ENCODE measurements at places on chromosomes 12 and 14.
A peak's percentile ranks its signal among the peaks of the same experiment; 100 is the strongest.

- peak; percentile 38 for DNase-seq
These were observed 18.0 kb downstream of the GPRC5A start for GRCh38 chr12:12909228-12909994.

DNA sequence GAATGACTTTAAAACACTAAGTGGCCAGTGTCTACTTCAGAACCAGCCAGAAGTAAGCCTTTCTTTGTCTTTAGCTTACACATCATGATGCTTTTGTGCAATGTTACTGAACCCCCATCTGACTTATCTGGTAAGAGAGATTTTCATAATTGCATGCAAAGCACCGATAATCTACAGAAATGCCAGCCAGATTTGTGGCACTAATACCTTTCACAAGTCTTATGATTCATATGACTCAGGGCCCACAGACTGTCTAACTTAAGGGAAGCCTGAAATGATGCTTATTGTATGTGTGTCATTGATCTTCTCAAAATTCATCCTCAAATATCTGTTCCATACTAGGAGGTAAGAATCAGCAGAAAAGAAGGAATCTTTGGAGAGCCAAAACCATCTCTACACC is 18.0 kb downstream of the IGF1 start:
- no peak for DNase-seq

DNA sequence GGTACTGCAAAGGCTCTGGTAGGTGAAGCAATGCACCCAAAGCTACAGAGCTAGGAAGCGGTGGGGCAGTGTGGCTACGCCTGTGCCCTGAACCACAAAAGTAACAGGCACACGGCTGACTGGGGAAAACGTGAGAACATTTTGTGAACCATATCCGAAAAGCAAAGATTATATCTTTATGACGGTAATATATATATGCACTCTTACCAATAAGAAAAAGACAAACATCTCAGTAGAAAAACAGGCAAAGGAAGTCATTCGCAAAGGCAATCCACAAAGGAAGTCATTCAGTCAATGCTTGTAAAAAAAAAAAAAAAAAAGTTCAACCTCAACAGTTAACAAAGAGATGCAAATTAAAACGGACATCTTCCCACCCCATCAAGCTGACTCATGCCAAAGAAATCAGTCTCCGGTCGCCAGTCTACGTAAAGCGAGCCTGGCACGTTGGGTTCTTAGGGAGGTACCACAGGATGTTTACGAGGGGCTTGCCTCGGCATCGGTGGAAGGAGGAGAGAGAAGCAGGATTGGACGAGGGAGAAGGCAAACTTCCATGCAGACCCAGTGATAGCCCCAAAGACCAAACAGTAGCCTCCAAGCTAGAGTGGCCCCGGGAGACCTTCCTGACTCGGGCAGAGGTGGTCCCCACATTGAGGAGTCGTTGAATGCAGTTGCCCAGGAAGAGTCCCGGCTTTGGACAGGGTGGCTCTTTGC is 39.4 kb upstream of the PPP2R5C start:
- DNase-seq, result no peak

DNA sequence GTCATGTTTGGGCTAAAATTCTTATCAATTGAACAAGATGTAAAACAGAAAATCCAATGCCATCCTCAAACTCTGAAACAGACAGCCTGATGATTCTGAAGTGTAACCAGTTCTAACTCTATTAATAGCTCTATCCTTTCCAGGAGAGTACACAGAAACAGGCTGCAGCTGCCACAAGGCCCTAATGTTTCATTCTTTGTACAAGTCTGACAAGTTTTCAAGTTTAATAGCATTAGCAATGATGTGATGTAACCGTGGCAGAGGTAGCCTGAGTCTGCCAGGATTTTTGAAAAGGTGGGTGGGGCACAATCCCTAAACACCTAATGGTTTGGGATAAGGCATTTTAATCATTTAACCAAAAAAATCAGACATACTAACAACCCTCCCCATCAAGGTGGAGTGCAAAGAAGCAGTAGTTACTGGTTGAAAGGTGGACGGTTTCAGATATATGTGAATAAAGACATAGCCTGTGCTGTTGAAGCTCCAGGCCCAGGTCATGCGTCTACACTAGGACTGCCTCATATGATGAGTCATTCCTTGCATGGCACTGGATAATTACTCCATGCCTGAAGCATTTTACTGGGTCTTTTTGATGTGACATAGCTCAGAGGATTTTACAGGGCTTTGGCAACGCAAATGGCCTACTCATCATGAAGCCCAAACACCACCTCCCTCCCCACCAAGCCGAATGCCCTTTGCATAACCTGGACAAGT is 145.1 kb upstream of the GRIP1 start:
- no peak for DNase-seq

DNA sequence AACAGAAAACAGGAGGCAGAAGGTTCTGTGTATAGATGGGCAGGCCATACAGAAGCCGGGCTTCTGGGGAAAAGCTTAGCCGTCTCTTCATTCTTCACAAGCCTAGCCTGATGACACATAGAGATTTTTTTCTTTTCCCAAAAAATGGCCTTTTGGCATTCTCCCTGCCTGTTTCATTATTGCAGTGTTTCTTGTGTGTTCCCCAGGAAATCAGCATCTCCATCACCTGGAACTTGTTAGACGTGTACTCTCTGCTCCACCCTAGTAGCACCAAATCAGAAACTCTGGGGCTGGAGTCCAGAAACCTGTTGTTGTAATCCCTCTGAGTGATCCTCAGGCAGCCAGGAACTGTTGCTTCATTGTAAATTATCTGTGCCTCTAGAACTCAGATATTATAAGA is 388.1 kb downstream of the CCDC91 start:
- no peak for DNase-seq

DNA sequence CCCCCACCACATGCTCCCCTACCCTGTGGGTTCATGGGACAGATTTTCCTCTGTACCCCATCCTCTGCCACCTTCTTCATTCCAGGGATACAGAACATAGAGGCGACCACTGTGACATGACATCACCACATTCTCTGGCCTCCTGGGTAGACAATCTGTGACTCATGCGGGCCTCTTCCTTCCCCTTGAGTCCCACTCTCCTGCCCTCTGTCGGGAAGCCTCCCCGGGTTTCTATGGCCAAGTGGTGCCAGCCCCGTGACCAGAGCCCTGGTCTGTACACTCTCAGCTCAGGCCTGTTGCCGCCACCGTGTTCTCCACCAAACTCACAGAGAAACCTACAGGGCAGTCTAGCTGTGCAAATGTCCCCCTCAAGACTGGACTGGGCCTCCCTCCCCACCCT is 8.0 kb downstream of the CLMN start:
- DNase-seq, result no peak

DNA sequence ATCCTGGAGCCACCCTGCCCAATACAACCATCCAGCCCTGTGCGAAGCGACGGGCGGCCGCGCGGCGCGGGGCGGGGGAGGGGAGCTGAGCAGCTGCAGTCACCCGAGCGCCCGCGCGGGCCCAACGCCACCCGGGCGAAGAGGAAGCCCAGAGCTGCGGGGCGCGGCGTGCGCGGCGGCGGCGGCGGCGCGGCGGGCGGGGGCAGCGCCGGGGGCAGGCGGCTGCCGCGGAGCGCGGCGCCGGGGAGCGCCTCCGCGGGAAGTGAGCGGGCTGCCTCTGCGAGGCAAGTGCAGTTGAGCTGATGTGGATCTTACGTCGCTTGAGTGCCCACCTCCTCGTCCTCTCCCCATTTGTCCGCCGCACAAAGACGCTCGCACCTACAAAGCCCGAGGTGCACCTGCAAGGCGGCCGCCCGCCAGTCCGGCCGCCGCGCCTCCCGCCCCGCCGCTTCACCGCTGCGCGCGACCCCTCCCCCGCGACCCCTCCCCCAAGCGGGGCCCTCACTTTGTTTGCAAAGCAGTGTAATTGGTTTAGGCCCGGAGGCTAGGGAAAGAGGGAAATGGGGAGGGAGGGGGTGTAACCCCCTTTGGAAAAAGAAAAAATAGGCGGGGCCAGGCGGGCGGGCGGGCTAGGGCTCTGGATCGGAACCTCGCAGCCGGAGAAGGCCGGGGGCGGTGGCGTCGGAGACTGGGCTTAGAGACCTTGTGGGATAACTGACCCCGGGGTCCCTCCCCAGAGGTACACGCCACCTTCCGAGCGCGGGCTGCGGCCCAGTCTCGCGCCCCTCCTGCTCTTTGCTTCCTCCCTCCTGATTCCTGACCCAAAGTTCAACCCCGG is at the start of the genes FOXA1 and TTC6:
FOXA1 (minus strand) TSS at position 279 of the 838 bp plus-strand sequence; CDS start at position 2, 277 bp downstream.
TTC6 (plus strand) TSS at position 659 of the 838 bp plus-strand sequence. CDS start 26,436 bp downstream, outside the sequence.
- no peak for DNase-seq

- DNase-seq, result no peak
These were observed 303.8 kb upstream of the CLEC14A start for GRCh38 chr14:38559711-38560110.

- no peak for DNase-seq
These were observed 13.2 kb downstream of the GNS start for GRCh38 chr12:64745980-64746379.

GRCh38 chr12:104546575-104546974 is 89.8 kb downstream of the CHST11 start:
- no peak for DNase-seq

DNA sequence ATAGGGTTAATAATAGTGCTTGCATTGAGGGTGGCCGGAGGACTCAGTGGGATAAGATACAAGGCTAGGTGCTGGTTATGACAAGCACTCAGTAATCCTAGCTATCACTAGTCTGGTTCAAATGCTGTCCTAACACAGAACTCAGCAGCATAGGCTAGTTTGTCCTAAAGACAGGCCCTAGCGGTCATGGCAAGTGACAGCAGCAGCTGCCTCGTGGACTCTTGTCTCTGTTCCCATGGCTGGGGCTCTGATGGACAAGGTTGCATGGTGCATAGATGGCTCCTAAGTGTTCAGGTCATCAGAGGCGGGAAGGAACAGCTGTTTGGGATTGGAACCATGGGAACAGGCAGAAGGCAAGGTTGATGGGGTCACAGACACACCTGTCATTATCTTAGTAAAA is 42.4 kb upstream of the IGF1 start:
- DNase-seq, result no peak

- no peak for DNase-seq
These were observed 50.8 kb downstream of the NTN4 start for GRCh38 chr12:95739561-95740313.

DNA sequence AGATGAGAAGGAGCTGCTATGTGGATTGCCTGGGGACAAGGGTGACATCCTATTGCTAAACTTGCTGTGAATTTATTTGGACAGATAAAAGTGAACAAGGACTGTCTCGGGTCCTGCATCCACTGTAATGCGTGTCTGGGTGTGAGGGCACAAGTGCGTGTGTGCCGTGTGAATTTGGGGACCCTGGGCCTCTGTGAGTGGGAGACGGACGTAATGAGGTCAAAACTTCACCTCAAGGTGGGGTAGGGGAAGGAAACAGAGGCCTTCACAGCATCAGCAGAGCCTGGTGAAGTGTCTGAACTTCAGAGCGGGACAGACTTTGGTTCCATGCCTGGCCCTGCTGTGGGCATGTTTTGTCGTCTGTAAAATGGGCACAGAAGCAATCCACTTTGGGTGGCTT is 14.8 kb downstream of the ASB2 start:
- no peak for DNase-seq

- DNase-seq, result no peak
These were observed 200.2 kb downstream of the TSPAN9 start for GRCh38 chr12:3277306-3277943.

DNA sequence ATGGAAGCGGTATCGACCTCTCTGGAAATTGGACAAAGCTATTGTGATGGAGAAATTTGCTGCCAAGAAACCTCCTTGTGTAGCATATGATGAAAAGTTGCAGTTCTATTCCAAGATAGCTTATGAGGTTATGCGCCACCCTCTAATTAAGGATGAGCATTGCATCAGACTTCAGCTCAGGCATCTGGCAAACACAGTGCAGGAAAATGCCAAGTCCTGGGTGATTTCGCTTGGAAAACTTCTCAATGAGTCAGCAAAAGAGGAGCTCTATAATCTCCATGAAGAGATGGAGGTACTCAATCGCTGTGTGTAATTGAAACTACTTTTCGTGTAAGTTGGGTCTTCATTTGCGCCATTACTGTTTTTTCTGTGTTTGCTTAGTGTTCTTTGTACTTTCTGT is 51.2 kb downstream of the DNAH10 start:
- no peak for DNase-seq

- no peak for DNase-seq
These were observed 149.4 kb downstream of the BCL11B start for GRCh38 chr14:99122521-99123125.

GRCh38 chr14:22113401-22113800 is 439.8 kb upstream of the OR4E1 start:
- no peak for DNase-seq

- no peak for DNase-seq
These were observed 7.6 kb upstream of the KCNA5 start for GRCh38 chr12:5036031-5036430.

- no peak for DNase-seq
These were observed 28.0 kb downstream of the VPS37B start for GRCh38 chr12:122867691-122868461.

DNA sequence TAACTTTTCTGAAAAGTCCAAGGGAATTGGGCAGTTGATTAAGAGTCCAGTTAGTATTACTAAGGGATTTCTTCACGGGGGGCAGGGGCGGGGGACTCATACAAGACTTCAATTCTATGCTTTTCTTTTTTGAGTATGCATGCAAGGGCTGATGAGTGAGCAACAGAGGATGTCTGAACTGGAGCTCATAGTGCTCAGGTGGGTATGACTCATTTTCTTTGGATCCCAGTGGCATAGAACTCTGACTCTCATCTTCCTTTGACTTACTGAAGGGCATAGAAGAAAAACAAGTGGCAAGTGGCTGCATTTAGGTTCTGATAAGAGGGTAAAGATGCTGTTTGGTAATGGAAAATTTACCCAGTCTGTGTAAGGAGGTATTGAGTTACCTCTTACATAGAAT is 749.2 kb downstream of the NOVA1 start:
- no peak for DNase-seq

GRCh38 chr14:61320806-61321384 is 484 bp upstream of the PRKCH start:
- DNase-seq, result no peak

DNA sequence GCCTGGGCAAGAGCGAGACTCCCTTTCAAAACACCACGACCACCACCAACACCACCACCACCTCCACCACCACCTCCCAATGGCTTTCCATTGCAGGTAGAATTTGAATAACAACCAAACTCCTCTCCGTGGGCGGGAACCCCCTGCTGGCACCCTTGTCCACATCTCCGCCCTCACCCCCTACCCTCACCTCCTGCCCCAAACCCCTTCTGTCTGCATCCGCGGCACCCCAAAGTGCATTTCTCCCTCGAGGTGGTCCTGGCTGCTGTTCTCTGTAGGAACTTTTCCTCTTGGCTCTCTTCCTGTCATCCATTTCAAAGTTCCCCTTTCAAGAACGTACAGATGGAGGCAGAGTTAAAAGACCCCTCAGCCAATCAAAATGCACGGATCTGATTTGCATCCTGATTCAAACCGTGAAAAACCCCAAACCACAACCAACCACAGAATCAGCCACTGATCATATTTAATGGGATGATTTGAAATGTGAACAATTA is 3.8 kb downstream of the SDSL start:
- peak; percentile 50 for DNase-seq

GRCh38 chr12:124866883-124867400 is 3.3 kb upstream of the SCARB1 start:
- DNase-seq, result no peak

- DNase-seq, result no peak
These were observed 12.9 kb downstream of the RIMBP2 start for GRCh38 chr12:130702966-130703732.
